ENCODE measurements at places on chromosomes 2 and 18.
A peak's percentile ranks its signal among the peaks of the same experiment; 100 is the strongest.

GRCh38 chr18:21853016-21853415 lies 112.4 kb downstream of the MIB1 start:
- no peak for DNase-seq

GRCh38 chr2:218816561-218817011 lies 15.0 kb downstream of the PRKAG3 start:
- no peak for DNase-seq

GRCh38 chr2:29063056-29063455 lies 11.3 kb downstream of the PCARE start:
- no peak for DNase-seq

- DNase-seq: no peak
Observed at GRCh38 chr2:2399396-2399795, 68.3 kb upstream of the MYT1L start.

GRCh38 chr2:64025741-64026140 lies 6.5 kb upstream of the VPS54 start:
- no peak for DNase-seq

- no peak for DNase-seq
Observed at GRCh38 chr2:158578703-158579330, 122.1 kb downstream of the PKP4 start.

GRCh38 chr2:17309741-17310339 lies 208.4 kb downstream of the RAD51AP2 start:
- peak; percentile 86 for DNase-seq

DNA sequence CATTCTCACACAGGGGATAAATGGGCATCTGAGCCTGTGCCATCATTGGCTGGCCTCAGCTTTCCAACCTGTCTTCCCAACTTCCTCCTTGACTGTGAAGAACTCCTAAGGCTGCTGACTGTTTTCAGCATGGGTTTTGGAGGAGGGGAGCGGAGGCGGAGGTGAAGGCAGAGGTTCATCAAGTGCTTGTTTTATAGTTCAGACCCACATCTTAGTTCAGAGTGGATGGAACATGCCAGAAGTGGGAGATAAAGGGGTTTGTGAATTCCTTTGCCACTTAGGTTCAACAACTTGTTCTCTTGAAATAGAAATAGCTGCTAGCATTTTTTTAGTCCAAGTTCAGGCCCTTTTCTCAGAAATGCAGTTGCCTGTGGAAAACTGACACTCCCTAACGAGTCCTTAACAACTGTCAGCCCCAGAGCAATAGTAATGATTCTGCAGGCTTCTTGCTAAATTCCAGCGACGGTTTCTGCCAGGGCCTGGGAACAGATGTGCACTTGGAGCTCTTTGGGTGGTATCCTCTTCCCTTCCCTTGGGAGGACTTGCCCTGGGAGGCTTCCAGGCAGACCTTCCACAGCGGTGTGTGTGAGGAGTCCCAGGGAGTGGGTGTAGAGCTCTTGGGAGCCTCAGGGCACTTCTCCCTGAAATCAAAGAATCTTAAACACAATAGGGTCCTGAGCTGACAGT lies 30.1 kb upstream of the ITGA6 start:
- no peak for DNase-seq

- no peak for DNase-seq
Observed at GRCh38 chr18:2169656-2170055, 401.6 kb downstream of the METTL4 start.

DNA sequence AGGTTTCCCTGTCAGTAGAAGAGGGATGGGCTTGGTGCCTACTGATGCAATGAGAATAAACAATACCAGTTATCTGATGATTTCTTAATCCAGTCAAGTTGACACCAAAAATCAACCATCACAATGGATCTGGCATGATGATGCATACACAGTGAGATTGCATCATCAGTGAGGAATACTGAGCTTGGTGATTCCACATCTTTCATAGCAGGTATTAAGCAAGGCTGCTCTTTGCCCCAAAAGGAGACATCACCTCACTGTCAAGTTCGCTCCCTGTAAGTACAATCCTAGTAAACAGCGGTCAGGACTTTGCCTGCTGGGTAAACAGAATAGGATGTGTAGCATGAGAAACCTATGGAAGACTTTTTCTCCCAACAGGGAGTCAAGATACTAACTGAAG lies 282.7 kb upstream of the CDH2 start:
- DNase-seq: peak; percentile 27

GRCh38 chr2:240109386-240109785 lies 26.7 kb downstream of the COPS9 start:
- no peak for DNase-seq

GRCh38 chr2:6739547-6739946 lies 126.2 kb downstream of the CMPK2 start:
- DNase-seq: no peak

DNA sequence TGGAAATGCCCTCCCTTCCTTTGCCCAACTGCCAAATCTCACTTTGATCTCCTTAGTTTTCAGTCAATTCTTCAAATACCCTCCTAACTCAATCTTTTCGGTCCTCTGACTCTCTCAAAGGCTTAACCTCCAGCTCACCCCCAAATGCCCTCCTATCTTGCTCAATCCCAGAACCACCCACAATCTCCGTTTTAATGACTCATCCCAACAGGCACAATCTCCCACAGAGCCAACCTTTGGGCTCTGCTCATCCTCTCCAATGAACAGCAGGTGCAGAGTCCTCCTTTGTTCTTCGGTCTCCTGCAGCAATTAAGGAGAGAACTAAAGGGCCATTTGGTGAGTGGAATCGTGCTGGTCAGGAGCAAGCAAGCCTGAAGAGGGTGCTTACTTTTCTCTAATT lies 366.1 kb upstream of the CRIM1 start:
- peak; percentile 82 for DNase-seq

GRCh38 chr2:133526530-133527300 lies 41.5 kb downstream of the NCKAP5 start:
- no peak for DNase-seq

DNA sequence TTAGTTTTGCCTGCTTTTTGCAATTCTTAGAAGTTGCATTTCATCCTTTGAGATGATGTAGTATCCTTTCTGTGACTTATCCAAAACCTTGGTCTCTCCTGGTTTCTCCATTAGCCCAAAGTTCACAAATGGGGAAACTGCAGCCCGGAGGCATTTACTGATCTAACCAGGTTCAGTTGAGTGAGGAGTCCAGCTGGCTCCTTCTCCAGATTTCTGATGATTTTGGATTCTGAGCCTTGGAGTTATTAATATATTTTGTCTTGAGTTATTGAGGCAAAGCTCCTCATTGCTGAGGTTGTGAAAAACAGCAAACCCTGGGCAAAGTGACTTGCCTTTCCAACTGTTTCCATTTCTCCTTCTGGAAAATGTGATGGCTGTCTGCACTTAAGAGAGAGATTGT lies 1.7 kb downstream of the SLC1A4 start:
- no peak for DNase-seq

DNA sequence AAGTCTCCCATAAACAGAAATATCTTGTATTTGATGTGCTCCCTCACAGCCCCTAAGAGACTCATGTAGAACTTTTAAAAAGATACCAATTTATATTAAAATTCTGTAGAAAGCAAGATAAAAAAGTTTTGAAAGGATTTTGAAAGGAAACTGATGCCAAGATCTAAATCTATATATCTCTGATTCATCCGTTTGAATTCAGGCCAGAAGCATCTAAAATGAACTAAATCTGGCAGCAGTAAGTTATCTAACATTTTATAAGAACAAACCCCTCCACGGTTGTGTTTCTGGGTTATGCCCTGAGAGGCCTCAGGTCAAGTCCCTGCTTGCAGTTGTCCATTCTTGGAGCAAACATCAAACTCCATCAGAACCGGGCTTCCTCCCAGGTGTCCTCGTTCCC lies 165.8 kb downstream of the FBXO15 start:
- no peak for DNase-seq

- no peak for DNase-seq
Observed at GRCh38 chr2:23656597-23656973, 270.3 kb downstream of the ATAD2B start.

GRCh38 chr2:70141212-70141901 lies 49.5 kb downstream of the C2orf42 start:
- peak; percentile 48 for DNase-seq

- DNase-seq: no peak
Observed at GRCh38 chr2:128595763-128596395, 277.2 kb upstream of the HS6ST1 start.

DNA sequence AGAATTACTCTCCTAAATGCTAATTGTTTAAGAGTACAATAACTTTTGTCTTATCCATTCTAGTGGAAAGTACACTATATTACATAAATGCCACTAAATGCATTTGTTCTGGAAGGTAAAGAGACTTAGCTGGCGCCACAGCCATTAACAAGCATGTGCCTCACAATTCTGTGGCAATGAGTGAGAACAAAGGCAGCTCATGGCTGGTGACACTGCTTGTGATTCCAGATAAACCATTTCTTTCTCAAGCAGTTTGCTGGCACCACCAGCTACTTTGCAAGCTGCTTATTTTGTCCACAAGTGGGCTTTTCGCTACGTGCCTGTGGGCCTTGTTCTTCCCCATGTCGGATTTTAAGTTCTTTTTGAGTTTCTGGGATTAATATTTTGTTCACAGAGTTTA lies 147.6 kb upstream of the SMAD7 start:
- DNase-seq: no peak

- no peak for DNase-seq
Observed at GRCh38 chr2:53632714-53633113, 134.9 kb upstream of the CHAC2 start.

Data from HepG2 (cell line).